CD8-positive, alpha-beta memory T cell (primary cell): ENCODE measurements at places on chromosomes 11 and 22. TPM values are rescaled to one million over a fixed set of nuclear protein-coding genes. Genes with fewer than 3 reads are reported as not detected.

The HTR3A gene
- total RNA-seq = not detected

The SERPING1 gene
- total RNA-seq = not detected

The MCHR1 gene
- not detected for total RNA-seq

The ZBTB16 gene
- total RNA-seq = 2.1 TPM

The PGR gene
- total RNA-seq = not detected

The BLID gene
- total RNA-seq = not detected

- DNase-seq = no peak
- H3K27ac ChIP-seq = no peak overlapping the region
- H3K4me3 ChIP-seq = no peak overlapping the region
- no peaks in the 10 kb centered on the region for H3K27me3 ChIP-seq
Observed at GRCh38 chr22:27107386-27107785, 450.0 kb downstream of the MIAT start.

- H3K27ac ChIP-seq = no peak overlapping the region
- H3K4me3 ChIP-seq = no peak overlapping the region
Observed at GRCh38 chr11:97019754-97020153, 629.9 kb downstream of the JRKL start.

DNA sequence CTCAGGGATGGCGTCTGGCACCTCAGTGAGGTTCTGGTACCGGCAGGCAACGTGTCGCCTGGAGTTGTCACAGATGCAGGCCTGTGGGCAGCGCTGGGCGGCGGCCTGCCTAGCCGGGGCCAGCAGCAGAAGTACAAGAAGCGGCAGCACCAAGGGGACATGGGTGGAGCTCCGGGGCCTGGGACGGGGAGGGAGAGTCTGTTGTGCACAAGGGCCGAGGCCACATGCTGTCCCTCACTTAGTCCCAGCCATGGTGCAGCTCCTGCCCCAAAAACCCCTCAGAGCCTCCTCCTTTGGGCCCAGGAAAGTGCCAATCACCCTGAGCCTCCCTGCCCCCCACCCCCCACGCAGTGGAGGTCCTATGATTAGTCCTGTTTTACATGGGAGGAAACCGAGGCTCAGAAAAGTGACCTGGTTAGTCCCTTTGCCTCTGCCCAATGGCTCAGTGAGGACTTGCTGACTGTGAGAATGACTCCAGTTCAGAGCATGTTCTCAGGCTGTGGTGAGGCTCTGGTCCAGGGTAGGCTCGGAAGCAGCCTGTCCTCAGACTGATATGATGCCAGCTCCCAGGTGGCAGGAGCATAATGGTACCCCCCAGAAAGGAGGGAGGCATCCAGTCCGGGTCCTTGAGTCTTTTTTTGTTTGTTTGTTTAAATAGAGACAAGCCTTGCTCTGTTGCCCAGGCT is 1.1 kb downstream of the CHADL start:
- H3K27me3 ChIP-seq = no peaks in the 10 kb centered on the region
- no peak overlapping the region for H3K4me3 ChIP-seq
- H3K27ac ChIP-seq = no peak overlapping the region
- DNase-seq = no peak
- H3K4me1 ChIP-seq = peaks cover 9% of the 10 kb centered on the region
- H3K36me3 ChIP-seq = no peaks in the 10 kb centered on the region

DNA sequence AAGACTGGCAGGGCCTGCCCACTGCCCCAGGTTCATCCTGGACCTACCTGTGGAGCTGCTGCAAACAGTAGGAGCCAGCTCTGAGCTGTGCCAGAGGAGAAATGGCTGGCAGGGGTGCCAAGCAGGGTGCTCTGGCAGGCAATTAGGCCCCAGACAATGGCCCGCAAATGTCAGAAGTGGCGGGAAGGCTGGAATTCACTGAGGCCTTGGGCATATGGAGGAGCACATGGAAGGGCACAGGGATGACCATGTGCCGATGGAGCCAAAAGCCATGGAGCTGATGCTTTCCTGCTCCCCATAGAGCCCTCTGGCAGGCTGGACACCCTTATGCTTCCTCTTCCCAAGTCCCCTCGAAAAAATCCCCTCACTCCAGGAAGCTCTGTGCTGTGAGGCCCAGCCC is 62.0 kb downstream of the BUD13 start:
- no peak overlapping the region for H3K27ac ChIP-seq
- no peak for DNase-seq
- no peaks in the 10 kb centered on the region for H3K36me3 ChIP-seq
- no peaks in the 10 kb centered on the region for H3K27me3 ChIP-seq
- H3K4me1 ChIP-seq = no peaks in the 10 kb centered on the region

- no peak for DNase-seq
- H3K4me1 ChIP-seq = no peaks in the 10 kb centered on the region
- no peaks in the 10 kb centered on the region for H3K27me3 ChIP-seq
- no peak overlapping the region for H3K4me3 ChIP-seq
- H3K27ac ChIP-seq = no peak overlapping the region
- H3K36me3 ChIP-seq = no peaks in the 10 kb centered on the region
Observed at GRCh38 chr11:78269806-78270205, 81.1 kb downstream of the USP35 start.

DNA sequence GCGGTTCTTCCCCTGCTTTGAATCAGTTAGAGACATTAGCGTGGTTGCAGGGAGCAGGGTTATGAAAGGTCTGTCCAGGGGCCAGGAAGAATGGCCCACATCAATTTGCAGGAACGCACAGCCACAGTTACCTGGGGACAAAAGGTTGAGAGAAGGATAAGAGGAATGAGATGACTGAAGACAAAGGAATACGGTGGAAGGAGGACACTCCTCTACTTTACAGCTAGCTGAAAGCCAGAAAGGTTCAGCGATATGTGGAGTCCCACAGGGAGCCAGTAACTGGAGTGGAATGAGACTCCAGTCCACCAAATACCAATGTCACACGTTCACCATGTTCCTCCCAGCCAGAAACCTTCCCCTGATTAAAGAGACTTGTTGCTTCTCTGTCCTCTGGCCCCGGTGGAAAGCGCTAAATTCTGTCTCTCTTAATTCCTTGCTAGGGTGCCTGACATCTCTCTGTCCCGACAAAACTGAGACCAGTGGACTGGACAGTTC is 10.7 kb downstream of the XNDC1N start:
- peaks cover 18% of the 10 kb centered on the region for H3K36me3 ChIP-seq
- H3K4me1 ChIP-seq = no peaks in the 10 kb centered on the region
- no peaks in the 10 kb centered on the region for H3K27me3 ChIP-seq
- H3K4me3 ChIP-seq = no peak overlapping the region

DNA sequence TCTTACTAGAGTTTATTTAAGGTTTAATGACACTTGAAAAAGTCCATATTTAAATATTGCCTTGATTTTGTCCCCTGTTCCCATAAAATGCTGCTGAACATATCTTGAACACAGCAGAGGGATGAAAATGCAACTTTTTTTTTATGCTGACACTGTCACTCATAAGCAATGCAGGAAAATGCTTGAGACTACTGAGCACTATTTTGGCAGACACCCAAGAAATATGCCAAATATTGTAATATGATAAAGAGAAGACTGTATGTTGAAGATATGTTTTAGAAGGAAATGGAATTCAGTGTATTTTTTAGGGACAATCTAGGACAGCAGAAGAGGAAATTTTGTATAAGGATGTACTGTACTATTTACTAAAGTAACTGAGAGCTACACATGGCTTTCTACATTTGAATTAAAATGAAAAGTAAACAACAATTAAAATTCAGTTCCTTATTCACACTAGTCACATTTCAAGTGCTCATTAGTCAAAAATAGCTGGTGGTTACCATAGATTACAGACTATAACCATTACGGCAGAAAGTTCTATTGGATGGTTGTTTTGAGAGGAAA is 58.6 kb downstream of the LRRC4C start:
- no peaks in the 10 kb centered on the region for H3K36me3 ChIP-seq
- DNase-seq = no peak
- no peak overlapping the region for H3K27ac ChIP-seq
- H3K27me3 ChIP-seq = no peaks in the 10 kb centered on the region

- no peaks in the 10 kb centered on the region for H3K27me3 ChIP-seq
- H3K4me3 ChIP-seq = no peak overlapping the region
- no peak overlapping the region for H3K27ac ChIP-seq
- no peaks in the 10 kb centered on the region for H3K36me3 ChIP-seq
Observed at GRCh38 chr11:117511931-117512539, 184.4 kb downstream of the CEP164 start.

- no peaks in the 10 kb centered on the region for H3K36me3 ChIP-seq
- peak overlapping the region; percentile 77 for H3K4me3 ChIP-seq
- peak; percentile 70 for DNase-seq
- H3K4me1 ChIP-seq = peaks cover 73% of the 10 kb centered on the region
- peak overlapping the region; percentile 85 for H3K27ac ChIP-seq
- no peaks in the 10 kb centered on the region for H3K27me3 ChIP-seq
Observed at GRCh38 chr11:63888170-63889086, 28.5 kb downstream of the RCOR2 start.

- DNase-seq = peak; percentile 89
- H3K27ac ChIP-seq = peak overlapping the region; percentile 73
- no peaks in the 10 kb centered on the region for H3K27me3 ChIP-seq
- H3K36me3 ChIP-seq = no peaks in the 10 kb centered on the region
- peaks cover 58% of the 10 kb centered on the region for H3K4me1 ChIP-seq
Observed at GRCh38 chr11:66317723-66318599, 1.1 kb upstream of the CD248 start.
